ENCODE measurements at places on chromosomes 2 and 18. TPM values are rescaled to one million over a fixed set of nuclear protein-coding genes. Genes with fewer than 3 reads are reported as not detected.

Gene BABAM2
- 29.8 TPM for total RNA-seq

Gene IKZF2
- total RNA-seq: 1.2 TPM

Gene TANC1
- 69.5 TPM for total RNA-seq

Gene TFPI
- total RNA-seq: 145 TPM

Gene SLC9A2
- 0.05 TPM for total RNA-seq

Gene KIAA2012
- total RNA-seq: not detected

Gene FAM124B
- 22.1 TPM for total RNA-seq

Gene SCYGR7
- not detected for total RNA-seq

Gene SERPINB4
- total RNA-seq: not detected

Gene ANKRD23
- total RNA-seq: not detected

Gene FOXI3
- not detected for total RNA-seq

Gene FMNL2
- 28.1 TPM for total RNA-seq

Gene RGPD6
- total RNA-seq: 21.5 TPM

Data from mammary microvascular endothelial cell (primary cell).